ENCODE measurements at places on chromosomes 7 and 10. TPM values are rescaled to one million over a fixed set of nuclear protein-coding genes. Genes with fewer than 3 reads are reported as not detected.

TFR2 gene
- total RNA-seq: 6.7 TPM

- no peaks in the 10 kb centered on the region for H3K36me3 ChIP-seq
- H3K27ac ChIP-seq: no peak overlapping the region
- no peaks in the 10 kb centered on the region for H3K4me1 ChIP-seq
Observed at GRCh38 chr7:101108961-101109360, 17.9 kb upstream of the SERPINE1 start.

GRCh38 chr7:84454174-84454959, 259.8 kb upstream of the SEMA3A start:
- no peaks in the 10 kb centered on the region for H3K4me1 ChIP-seq
- no peaks in the 10 kb centered on the region for H3K36me3 ChIP-seq
- no peak overlapping the region for H3K27ac ChIP-seq
- H3K27me3 ChIP-seq: no peaks in the 10 kb centered on the region
- no peak overlapping the region for H3K4me3 ChIP-seq

- H3K4me3 ChIP-seq: no peak overlapping the region
- H3K4me1 ChIP-seq: no peaks in the 10 kb centered on the region
- no peaks in the 10 kb centered on the region for H3K36me3 ChIP-seq
Observed at GRCh38 chr10:9868499-9868898, 1149.2 kb upstream of the CELF2 start.

- no peak for DNase-seq
- H3K27me3 ChIP-seq: peaks cover 14% of the 10 kb centered on the region
- H3K4me3 ChIP-seq: no peak overlapping the region
- H3K4me1 ChIP-seq: no peaks in the 10 kb centered on the region
Observed at GRCh38 chr7:70881167-70881847, 250.6 kb upstream of the GALNT17 start.

- no peaks in the 10 kb centered on the region for H3K27me3 ChIP-seq
- H3K4me3 ChIP-seq: no peak overlapping the region
- H3K36me3 ChIP-seq: no peaks in the 10 kb centered on the region
- H3K4me1 ChIP-seq: peaks cover 38% of the 10 kb centered on the region
Observed at GRCh38 chr10:119235356-119235755, 28.0 kb downstream of the GRK5 start.
